Lung microvascular endothelial cell (primary cell): ENCODE measurements at places on chromosomes 2 and 18.

DNA sequence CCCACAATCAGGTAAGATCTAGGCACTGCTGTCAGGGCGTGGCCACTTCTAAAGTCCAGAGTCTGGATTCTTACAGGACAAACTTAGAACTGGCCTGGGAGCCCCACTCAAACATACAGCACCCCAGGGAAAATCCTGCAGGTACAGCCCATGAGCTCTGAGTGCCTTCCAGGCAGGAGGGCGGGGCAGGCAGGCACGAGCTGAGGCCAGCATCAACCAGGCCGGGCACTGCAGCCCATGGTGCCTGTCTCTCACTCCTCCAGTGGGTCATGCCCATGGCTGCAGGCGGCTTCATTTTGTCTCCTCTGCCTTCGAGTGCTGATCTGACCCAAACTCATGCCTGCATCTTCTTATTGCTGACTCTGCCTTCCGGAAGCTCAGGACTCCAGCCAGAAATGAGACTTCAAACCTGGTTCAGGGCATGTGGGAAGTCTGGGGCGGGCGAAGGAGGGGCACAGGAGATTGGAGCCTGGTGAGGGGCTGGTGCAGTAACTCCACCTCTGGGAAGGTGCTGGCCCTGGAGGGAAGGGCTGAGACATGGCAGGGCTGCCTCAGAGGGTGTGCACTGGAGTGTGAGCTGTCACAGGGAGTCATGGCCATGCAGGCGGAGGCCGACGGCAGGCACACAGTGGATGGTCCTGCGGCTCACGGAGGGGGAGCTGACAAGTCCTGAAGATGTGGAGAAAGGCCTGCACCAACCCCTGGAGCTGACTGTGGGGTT, 40.5 kb downstream of the HS6ST1 start:
- no peak for DNase-seq

GRCh38 chr2:162074928-162075688, 1.1 kb upstream of the DPP4 start:
- no peak for DNase-seq

DNA sequence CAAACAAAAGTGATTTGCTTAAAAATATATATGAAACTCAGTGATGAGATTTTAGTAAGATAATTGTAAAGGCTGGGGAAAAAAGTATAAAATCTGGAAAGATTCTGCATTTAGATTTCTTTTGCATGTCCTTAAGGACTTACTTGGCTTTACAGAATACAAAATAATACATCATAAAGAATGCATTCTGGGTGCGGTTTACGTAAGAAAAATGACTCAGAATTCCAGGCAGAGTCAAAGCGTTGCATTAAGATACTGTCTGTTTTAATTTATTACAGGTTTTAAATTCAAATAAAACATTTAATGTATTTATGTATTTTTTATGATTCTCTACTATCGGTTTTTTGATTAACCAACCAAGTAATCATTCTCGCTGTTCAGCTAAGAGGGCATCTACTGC, 178.0 kb downstream of the SH3BP4 start:
- DNase-seq = no peak

DNA sequence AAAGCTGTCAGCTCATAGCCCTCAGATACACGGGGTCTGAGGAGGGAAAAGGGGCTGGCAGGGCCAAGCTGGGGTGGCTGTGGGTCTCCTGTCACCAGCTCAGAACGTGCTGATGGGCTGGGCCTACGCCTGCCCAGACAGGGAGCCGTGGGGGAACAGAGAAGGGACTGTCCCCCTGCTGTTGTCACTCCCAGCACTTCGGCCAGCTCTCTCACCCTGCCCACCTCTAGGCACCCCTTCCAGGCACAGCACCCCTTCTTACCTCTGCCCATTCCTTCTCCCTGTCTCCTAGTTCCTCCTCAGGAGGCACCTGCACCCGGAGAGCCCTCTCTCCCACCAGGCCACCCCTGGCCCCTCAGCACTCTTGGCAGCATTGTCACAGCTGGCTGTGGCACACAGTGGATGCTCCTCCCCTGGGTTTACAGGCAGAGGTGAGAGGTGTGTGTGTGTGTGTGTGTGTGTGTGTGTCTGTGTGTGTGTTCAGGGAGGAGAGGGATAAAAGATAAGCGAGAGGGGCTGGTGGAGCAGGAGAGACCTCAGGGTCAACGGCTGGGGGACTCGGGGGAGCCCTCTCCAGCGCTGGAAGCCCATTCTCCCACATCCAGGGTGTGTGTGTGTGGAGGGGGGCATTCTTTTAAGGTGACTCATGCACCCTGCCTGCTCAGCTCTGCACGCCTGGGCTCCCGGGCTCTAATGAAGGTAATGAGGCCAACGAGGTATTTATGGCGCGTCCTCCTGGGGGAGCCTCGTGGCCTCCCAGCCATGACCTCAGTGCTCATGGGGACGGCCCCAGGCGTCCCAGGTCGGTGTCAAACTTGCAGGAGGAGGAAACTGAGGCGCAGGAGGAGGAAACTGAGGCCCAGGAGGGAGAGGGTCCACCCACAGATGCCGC, 66.1 kb upstream of the SMAD7 start:
- DNase-seq = peak; percentile 64

DNA sequence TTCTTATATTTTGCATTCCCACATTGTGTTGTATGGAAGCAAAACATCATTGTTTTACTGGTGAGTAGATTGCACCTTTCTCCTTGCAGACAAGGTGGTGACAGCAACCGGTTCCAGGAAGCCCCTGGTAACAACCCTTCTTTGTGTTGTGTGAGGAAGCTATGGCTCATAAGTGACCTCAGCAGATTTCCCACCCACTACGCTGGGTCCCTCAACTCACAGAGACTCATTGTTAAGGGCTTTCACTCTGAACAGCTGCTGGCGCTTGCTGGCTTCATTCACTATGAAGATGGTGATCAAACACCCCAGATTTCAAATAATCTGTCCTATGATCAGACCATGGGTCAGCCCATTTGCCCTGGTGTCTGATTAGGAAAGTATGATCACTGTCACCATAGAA, 53.4 kb downstream of the WIPF1 start:
- DNase-seq = no peak

DNA sequence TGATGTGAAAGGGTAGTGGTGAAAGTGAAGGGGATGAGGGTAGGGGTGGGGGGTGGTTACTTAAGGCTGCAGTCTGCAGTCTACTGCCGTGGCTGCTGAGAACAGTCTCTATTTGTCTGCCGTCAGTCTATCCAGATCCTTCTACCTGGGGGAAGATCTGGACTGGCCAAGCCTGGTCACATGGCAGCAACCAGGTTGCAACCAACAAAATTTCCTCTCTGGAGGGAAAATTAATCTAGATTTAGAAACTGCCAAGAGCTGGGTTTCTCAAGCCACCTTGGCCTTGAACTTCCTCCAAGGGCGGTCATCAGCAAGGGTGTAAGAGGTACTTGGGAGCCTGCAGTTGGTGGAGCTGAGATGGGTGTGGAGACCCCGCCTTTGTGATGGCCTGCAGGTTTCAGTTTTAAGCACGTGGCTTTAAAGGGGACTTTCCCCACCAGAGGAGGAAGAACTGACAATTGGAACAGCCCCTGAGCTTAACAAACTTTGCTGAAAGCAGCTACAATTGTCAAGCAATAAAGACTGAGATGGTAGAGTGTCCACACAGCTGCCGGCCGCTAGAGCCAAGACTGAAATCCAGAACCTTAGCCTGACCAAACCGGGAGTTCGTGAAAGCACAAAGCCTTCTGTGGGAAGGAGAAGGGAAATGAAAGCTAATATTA, 31.4 kb upstream of the KCMF1 start:
- DNase-seq = no peak

DNA sequence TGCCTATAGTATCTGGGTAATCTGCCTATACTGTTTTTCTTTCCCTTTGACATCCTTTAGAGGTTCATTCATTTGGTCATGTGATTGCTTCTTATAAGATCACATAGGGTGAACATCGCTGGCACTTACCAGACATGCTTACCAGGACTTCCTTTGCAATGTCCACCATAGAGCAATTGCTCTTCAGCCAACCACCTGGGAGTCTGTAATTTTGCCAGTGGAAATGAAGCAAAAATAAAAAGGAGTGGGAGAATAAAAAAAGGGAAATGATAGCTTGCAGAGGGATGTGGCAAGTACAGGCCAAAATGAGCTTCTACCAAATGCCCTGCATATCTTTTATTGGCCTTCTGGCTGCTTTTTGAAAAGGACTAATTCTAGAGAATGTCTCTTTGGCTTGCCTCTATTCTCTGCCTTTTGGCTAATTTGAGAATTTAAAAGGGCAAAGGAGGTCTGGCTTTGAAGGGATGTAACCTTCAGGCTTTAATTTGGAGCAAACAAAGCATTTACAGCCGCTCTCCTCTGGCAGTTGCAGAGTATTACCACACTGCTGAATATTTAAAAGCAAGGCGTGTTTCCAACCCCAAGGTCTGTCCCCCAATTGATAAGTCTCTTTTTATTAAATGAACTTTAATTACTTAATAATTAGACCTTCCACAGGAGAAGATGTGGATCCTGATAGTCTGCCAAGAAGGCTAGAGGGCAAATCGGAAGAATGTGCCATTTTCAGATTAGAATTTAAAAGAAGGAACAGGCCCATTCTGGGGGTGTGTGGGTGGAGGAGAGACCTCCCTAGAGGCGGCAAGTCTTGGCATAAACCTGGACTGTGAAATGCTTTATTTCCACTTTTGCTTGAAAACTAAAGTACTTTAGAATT, 557.9 kb downstream of the DCC start:
- DNase-seq = no peak
